ENCODE measurements at places on chromosomes 16 and 17. TPM values are rescaled to one million over a fixed set of nuclear protein-coding genes. Genes with fewer than 3 reads are reported as not detected.

The NPIPA8 gene
- not detected for total RNA-seq

The ZNF200 gene
- 5.9 TPM for total RNA-seq

The AGRP gene
- not detected for total RNA-seq

The CCL16 gene
- not detected for total RNA-seq

The CETP gene
- total RNA-seq, result 0.17 TPM

The DBNDD1 gene
- total RNA-seq, result 1.9 TPM

The NXPH3 gene
- total RNA-seq, result 2.9 TPM

The TM4SF5 gene
- not detected for total RNA-seq

The KCNAB3 gene
- 0.33 TPM for total RNA-seq

The ACSM2A gene
- total RNA-seq, result not detected

The CLEC19A gene
- not detected for total RNA-seq

All from smooth muscle cell of the pulmonary artery (primary cell).